ENCODE measurements at places on chromosomes 4 and X. TPM values are rescaled to one million over a fixed set of nuclear protein-coding genes. Genes with fewer than 3 reads are reported as not detected.

- DNase-seq, result no peak
- no peak overlapping the region for H3K4me3 ChIP-seq
Measured at GRCh38 chr4:175871774-175872405, 59.8 kb upstream of the GPM6A start.

GRCh38 chr4:153152501-153153338, 51.5 kb upstream of the TRIM2 start:
- H3K36me3 ChIP-seq, result no peaks in the 10 kb centered on the region

DNA sequence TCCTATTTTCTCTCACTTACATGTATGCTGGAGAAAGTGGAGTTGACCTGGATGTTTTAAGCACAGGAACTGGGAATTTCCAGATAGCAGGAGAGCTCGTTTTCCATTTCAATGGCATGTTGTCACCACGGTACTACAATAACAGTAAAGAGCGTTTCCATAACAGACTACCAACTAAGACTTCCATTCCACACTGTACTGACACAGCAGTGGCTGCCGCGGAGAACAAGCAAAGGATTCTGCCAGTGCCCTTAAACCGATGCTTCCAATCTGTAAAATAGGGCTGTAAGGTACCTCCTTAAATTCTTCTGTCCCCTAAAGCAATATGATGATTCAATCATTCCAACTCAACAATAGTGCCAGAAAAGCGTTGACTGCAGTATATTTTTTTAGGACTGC, 143.9 kb downstream of the KLHL13 start:
- H3K4me3 ChIP-seq, result no peak overlapping the region
- no peaks in the 10 kb centered on the region for H3K4me1 ChIP-seq
- H3K27ac ChIP-seq, result no peak overlapping the region
- no peaks in the 10 kb centered on the region for H3K36me3 ChIP-seq
- no peaks in the 10 kb centered on the region for H3K27me3 ChIP-seq
- DNase-seq, result no peak

GRCh38 chr4:52721968-52722815, 29.0 kb downstream of the ERVMER34-1 start:
- H3K27ac ChIP-seq, result peak overlapping the region; percentile 83
- H3K36me3 ChIP-seq, result no peaks in the 10 kb centered on the region
- no peaks in the 10 kb centered on the region for H3K4me1 ChIP-seq
- H3K4me3 ChIP-seq, result peak overlapping the region; percentile 76

GRCh38 chr4:17512973-17513665, 1.2 kb upstream of the QDPR start:
- no peak overlapping the region for H3K4me3 ChIP-seq
- no peaks in the 10 kb centered on the region for H3K27me3 ChIP-seq
- no peaks in the 10 kb centered on the region for H3K36me3 ChIP-seq
- no peaks in the 10 kb centered on the region for H3K4me1 ChIP-seq

GRCh38 chrX:40150503-40150902, 52.7 kb upstream of the BCOR start:
- H3K27me3 ChIP-seq, result no peaks in the 10 kb centered on the region
- peaks cover 13% of the 10 kb centered on the region for H3K4me1 ChIP-seq
- H3K27ac ChIP-seq, result no peak overlapping the region

- H3K4me1 ChIP-seq, result no peaks in the 10 kb centered on the region
- no peak overlapping the region for H3K27ac ChIP-seq
- H3K36me3 ChIP-seq, result no peaks in the 10 kb centered on the region
- no peak overlapping the region for H3K4me3 ChIP-seq
- no peaks in the 10 kb centered on the region for H3K27me3 ChIP-seq
Measured at GRCh38 chr4:133929531-133930239, 271.9 kb downstream of the PABPC4L start.

DNA sequence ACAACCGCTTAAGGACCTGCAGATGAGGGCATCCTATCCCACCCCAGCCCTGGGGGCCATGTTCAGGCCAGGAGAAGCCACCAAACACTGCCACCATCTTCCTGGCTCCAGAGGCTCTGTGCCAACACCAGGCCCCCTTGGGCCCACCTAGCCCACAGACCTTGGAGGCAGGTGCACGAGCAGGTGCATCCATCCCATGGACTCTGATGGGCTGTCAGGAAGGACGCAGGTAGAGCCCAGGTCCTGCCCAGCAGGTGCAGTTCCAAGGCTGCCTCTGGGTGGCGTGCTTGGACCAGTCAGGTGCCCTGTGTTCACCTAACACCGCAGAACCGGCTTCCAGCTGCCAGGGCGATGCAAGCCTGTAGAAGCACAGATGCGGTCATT, 22.8 kb upstream of the PDE6B start:
- no peaks in the 10 kb centered on the region for H3K27me3 ChIP-seq
- H3K4me3 ChIP-seq, result no peak overlapping the region
- no peaks in the 10 kb centered on the region for H3K4me1 ChIP-seq
- H3K36me3 ChIP-seq, result no peaks in the 10 kb centered on the region

GRCh38 chrX:156000361-156000926, 2.9 kb downstream of the IL9R start:
- no peaks in the 10 kb centered on the region for H3K36me3 ChIP-seq
- DNase-seq, result no peak

DNA sequence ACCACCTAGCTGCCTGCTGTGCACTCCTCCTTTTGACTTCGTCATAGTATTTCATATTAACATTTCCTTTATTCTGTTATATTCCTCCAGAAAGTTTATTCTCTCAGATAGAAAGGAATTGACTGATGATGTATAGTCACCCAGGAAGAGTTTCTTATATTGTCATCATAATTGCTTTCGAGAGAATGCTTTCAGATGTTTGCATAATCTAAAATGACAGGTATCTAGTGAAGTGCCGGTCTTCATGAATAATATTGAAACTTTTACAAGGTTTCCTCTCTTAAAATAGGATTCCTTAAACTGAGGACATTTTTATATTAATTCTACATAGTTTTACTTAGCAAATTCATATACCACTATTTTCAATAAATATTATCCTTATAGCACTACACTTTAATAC, 10.1 kb downstream of the SEC24D start:
- H3K27ac ChIP-seq, result no peak overlapping the region
- peaks cover 18% of the 10 kb centered on the region for H3K4me1 ChIP-seq
- H3K27me3 ChIP-seq, result no peaks in the 10 kb centered on the region
- no peak for DNase-seq
- H3K36me3 ChIP-seq, result peaks cover 28% of the 10 kb centered on the region

DNA sequence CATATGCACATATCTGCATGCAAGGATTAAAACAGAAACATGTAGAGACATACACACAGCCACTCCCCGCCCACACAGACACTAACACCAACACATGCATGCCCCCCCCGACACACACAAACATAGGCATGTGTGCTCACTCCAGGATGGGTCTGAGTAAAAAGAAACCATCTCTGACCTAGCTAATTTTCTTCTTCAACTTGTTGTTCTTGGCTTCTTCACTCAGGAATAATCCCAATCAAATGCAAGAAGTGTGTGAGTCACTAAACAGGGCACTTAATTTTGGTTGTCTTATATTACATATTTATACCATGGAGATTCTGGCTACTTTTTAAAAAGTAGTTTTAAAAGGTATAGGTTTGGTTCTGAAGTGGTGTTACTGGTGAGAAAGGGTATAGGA, 28.3 kb downstream of the ENOX2 start:
- no peaks in the 10 kb centered on the region for H3K4me1 ChIP-seq
- no peak overlapping the region for H3K4me3 ChIP-seq
- H3K36me3 ChIP-seq, result no peaks in the 10 kb centered on the region
- no peak for DNase-seq
- no peak overlapping the region for H3K27ac ChIP-seq

DNA sequence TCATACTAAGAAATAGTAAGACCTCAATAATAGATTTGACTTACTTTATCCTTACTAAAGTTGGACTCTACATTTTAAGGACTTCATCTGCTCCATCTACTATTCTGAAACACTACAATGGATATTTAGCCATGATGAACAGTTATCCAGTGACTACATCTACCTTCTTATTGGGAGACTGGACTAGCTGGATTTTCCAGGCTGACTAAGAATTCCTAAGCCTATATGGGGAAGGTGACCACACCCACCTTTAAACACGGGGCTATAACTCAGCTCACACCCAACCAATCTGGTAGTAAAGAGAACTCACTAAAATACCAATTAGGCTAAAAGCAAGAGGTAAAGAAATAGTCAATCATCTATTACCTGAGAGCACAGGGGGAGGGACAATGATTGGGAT, 1438.4 kb downstream of the TECRL start:
- no peak for DNase-seq
- no peaks in the 10 kb centered on the region for H3K4me1 ChIP-seq
- H3K27ac ChIP-seq, result no peak overlapping the region
- no peaks in the 10 kb centered on the region for H3K36me3 ChIP-seq

DNA sequence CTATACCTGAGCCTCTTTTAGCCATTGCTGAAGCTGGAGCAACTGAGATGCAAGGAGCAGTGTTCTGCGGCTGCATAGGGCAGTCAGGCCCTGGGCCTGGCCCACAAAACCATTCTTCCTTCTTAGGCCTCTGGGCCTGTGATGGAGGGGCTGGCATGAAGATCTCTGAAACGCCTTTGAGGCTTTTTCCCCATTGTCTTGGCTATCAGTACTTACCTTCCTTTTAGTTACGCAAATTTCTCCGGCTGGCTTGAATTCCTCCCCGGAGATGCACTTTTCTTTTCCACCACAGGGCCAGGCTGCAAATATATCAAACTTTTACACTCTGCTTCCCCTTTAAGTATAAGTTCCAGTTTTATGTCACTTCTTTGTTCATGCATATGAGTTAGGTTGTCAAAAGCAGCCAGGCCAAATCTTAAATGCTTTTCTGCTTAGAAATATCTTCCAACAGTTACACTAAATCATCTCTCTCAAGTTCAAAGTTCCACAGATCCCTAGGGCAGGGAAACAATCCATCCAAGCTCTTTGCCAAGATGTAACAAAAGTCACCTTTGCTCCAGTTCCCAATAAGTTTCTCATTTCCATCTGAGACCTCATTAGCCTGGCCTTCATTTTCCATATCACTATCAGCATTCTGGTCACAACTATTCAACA, 194.4 kb upstream of the PCDH7 start:
- no peaks in the 10 kb centered on the region for H3K4me1 ChIP-seq
- no peaks in the 10 kb centered on the region for H3K27me3 ChIP-seq
- DNase-seq, result no peak
- H3K36me3 ChIP-seq, result no peaks in the 10 kb centered on the region
- H3K27ac ChIP-seq, result no peak overlapping the region

GRCh38 chr4:56575820-56576429, 70.3 kb downstream of the ARL9 start:
- no peak overlapping the region for H3K4me3 ChIP-seq
- no peak for DNase-seq
- H3K36me3 ChIP-seq, result no peaks in the 10 kb centered on the region

GRCh38 chr4:84925558-84925957, 40.9 kb downstream of the WDFY3 start:
- no peaks in the 10 kb centered on the region for H3K27me3 ChIP-seq
- H3K4me1 ChIP-seq, result no peaks in the 10 kb centered on the region
- no peak overlapping the region for H3K27ac ChIP-seq
- H3K36me3 ChIP-seq, result no peaks in the 10 kb centered on the region

The SCML1 gene
- total RNA-seq, result 0.62 TPM

The RAB40A gene
- total RNA-seq, result 0.08 TPM

The RAI2 gene
- total RNA-seq, result not detected

The PRSS12 gene
- total RNA-seq, result not detected

The CXCL9 gene
- total RNA-seq, result 0.21 TPM

The ATP8A1 gene
- total RNA-seq, result 50.4 TPM

Data from GM12878 (cell line).